ENCODE measurements at places on chromosomes 12 and 14.

GRCh38 chr12:123813349-123813748 is 51.2 kb downstream of the DNAH10 start:
- no peak for DNase-seq

DNA sequence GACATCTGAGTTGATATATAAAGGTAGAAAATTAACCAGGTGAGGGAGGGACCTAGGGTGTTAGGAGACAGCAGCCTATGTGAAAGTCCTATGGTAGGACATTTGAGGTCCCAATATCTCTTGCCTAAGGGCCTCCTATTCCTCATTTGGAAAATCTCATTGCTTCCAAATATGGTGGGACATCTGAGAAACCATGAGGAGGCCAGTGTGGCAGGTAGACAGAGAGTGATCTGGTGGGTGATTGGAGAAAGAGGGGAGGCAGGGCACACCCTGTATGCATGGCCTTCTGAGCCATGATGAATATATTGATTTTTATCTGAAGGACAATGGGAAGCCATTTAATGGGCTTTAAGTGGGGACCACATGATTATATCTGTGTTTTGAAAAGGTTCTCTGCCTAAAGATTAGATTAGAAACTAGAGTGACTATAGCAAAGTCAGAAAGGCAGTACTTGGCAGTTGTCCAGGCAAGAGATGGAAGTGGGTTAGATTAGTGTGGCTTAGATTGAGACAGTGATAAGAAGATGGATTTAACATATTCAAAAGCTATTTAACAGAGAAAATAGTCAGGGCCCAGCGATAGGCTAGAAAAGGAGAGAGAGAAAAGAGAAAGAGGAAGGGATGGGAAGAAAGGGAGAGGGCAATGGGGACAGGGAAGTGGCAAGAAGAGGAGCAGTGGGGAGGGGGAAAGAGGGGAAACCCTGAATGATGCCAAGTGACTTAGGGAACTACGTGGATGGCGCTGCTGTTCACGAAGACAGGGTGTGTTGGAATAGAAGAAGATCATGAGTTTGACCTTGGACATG is 237.2 kb upstream of the SRRM4 start:
- DNase-seq, result no peak

- no peak for DNase-seq
These were observed 72.8 kb upstream of the PPM1H start for GRCh38 chr12:63007726-63008125.

GRCh38 chr12:78804262-78804661 is 60.3 kb upstream of the SYT1 start:
- no peak for DNase-seq

DNA sequence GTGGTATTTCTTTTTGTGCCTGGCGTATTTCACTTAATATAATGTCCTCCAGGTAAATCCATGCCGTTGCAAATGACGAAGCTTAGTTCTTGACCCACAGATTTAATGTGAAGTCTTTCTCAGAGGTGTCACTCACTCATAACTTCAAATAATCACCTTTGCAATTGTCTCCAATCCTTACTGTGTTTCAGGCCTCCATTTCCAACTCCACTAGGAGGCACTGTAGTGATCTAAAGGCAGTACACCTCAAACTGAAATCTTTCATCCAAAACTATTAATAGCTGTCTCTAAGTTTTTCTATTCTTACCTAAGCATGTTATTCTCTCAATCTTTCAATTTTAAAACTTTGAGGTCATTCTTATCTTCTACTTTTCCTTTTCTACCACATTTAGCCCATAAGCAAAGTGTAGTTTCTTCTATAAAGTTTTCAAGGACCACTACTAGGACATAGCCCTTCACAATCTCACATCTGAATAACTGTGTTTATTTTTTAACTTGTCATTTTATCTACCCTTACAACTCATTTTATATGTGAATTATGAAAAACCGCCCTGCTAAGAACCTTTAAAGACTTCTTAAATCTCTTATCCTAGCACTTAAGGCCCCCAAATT is 25.5 kb upstream of the FBXO34 start:
- DNase-seq, result no peak

DNA sequence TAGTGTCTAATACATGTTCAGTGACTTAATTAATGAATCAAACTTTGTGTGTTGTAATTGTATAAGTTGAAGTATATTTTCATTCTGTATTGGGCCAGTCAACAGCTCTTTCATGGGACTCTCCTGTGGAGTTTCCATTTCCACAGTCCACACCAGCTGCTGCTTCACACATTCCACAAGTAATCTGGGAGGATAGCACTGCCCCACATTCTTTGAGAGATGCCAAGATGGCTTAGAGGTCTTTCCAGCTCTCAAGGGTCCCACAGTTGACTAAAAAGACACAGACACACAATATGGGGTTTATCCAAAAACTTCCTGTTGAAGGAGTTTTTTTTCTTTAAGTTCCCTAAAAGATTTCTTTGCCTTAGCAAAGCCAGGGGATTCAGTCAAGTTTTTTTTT is 408.3 kb downstream of the AACS start:
- DNase-seq, result no peak
